ENCODE measurements at places on chromosomes 1 and 21.

- no peak for DNase-seq
Measured at GRCh38 chr1:81174811-81175476, 625.8 kb upstream of the ADGRL2 start.

DNA sequence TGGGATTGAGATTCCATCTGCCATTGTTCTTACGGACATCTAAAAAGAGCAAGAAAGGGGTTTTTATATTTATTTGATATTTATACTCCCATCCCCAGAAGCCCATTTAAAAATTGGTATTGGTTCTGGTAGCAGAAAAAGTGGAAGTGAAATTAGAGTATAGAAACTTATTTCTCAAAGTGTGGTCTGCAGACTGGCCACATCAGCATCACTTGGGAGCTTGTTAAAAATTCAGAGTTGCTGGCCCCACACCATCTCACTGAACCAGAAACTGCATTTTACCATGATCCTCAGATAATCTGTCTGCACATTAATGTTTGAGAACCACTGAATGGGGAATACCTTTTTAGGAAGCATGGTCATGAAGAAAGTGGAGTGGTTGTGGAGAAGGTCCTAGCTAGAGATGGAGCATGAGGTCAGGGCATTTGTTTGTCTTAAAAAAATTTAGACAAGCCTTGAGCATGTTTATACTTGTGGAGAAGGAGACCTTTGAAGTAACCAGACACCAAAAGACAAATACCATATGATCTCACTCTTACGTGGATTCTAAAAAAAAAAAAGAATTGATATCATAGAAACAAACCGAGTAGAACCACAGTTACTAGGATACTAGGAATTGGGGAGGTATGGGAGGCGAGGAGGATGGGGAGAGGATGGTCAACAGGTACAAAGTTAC, 116.3 kb downstream of the ST6GALNAC3 start:
- DNase-seq = no peak

GRCh38 chr1:228283476-228284147, 75.8 kb downstream of the OBSCN start:
- DNase-seq = no peak

DNA sequence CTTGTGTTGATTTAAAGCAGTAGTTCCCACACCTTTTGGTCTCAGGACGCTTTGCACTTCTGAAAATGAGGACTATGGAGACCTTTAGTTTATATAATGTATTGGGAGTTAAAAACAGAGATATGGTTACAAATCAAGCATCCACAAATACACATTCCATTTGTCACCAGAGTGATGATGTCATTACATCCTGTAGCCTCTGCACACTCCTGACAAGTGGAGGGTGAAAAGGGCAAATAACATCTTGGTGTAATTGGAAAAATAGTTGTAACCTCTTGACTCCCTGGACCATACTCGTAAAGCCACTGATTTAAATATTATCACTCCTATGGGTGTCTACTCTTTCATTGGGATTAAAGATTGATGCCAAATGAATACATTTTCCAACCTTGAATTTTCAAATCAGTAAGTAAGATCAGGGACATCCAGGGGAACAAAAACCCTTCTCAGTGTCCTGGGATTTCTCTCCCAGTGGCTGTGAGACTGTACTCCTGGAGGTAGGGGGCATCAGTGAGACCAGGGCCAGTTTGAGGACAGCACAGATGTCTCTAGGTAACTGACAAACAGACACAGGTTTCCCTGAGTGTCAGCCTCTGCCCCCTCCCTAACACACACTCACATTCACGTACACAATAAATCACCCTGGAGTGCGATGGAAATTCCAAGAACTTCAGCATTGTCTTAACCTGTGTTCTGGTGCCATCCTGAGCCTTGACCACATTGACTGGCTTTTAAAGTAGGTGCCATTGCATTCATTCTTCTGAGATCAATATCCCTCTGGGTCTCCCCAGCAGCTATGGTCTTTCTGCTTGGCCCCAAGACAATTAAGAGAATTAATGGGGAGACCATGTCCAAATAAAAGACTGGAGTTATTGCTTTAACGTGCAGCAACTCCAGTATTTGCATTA, 63.0 kb downstream of the NR5A2 start:
- DNase-seq = no peak

GRCh38 chr1:20212685-20213331, 26.5 kb upstream of the PLA2G2C start:
- peak; percentile 51 for DNase-seq

- peak; percentile 71 for DNase-seq
Measured at GRCh38 chr1:110645821-110646735, 28.7 kb downstream of the KCNA3 start.

DNA sequence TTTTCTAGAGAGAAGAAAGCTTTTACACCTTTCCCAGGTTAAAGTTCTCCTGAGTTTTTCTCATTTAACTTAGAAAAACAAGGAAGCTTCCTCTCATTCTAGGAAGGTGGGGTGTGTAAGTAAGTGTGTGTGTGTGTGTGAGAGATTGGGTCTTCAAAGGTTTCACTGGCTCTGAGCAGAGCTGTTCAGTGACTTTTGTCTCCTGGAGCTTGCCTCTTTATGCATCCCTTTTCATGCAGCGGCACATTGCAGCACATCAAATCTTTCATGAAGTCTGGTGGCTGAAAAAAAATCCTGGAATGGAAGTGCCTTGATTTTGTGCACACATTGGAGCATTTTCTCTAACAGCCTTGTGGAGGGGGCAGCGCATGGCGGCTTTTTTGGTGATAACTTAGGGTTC, 3.4 kb downstream of the GPA33 start:
- DNase-seq = no peak

DNA sequence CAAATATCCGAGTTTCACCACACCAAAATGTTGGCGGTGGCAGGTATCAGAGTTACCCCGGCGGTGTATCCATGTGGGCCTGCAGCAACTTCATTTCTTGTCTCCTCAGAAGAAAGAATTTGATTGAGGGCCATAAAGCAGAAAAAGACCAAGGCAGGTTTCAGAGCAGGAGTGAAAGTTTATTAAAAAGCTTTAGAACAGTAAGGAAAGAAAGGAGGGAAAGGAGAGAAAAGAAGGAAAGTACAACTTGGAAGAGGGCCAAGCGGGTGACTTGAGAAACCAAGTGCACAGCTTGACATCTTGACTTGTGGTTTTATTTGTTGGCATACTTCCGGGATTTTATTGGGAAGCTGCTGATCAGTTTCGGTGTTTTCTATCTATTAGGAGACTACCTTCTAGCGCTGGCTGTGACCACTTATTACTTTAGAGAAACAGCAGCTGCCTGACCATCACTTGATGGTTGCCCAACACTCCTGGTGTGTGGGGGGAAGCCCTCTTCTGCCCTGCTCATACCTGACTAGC, 75.5 kb upstream of the RAB3GAP2 start:
- no peak for DNase-seq

DNA sequence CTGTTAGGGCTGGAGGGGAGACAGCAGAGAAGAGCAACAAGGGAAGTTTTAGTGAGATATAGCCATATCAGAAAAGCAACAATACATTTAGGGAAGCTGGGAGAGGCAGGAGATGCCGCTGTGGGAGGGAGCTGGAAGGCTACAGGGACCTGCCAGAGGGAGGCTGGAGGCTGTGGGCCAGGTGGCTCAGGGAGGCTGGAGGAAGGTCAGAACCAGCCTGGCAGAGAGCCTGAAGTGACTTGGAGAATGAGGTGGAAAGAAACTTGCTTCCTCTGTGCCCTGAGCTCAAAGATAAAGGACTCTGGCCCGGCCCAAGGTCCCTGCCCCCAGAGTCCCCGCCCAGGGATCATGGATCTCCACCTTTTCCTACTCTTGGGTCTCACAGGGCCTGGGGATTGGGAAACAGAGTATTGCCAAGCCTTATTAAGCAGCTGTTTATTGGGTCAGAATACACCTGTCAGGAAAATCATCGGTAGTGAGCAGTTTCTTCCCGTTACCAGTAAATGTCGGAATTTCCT, 85.9 kb downstream of the KIF26B start:
- DNase-seq = no peak

DNA sequence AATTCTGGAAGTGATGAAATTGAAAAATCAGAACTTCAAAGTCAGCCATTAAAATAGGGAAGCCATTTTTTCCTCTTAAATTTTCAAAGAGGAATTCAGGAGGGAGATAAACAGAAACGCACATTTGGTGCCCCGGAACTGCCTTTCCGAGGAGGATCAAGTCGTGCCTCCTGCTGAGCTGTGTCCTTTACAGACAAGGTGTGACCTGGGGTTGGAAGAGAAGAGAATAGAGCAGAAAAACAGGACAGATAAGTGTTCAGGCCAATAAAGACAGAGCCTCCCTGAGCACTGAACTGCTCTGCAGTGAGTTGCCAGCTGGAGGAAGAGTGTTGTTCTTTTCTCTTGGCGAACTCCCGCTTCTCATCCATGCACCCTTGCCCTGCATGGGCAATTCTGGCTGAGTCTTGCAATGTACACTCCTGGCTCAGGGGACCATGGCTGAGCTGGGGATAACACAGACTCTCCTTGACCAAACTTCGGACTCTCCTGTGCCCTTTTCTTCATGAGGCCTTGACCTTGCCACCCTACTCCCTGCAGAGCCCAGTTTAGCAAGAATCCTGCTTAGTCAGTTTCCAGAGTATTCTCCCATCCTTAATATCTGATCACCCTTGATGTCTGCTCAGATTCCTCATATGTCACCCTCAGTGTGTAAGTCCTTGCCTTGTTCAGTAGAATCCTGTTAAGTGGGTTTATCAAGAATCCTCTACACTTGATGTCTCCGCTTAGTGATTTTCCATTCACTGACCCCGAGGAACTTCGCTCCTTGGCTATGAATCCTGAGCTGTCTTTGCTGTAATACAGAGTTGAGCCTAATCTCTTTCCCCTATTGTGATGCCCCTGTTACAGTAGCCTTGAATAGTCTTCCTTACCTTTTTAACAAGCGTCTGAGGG, 1.3 kb upstream of the MTARC1 start:
- no peak for DNase-seq

DNA sequence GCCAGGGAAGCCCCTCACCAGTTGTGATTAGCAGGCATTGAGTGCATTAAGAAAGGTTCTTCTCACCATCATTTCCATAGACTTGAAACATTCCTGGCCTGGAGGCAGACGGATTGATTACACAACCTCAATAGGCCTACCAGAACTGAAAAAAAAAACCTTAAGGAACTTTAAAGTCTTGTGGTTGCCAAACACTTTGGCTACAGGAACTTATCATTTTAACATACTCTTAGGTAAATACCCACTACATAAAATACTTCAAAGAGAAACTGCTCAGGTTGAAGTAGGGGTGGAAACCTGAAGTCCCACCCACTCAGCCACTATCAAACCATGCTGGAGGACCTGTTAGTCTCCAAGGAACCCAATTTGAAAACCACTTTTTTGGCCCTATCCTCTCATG, 22.4 kb upstream of the HMGB4 start:
- DNase-seq = no peak

DNA sequence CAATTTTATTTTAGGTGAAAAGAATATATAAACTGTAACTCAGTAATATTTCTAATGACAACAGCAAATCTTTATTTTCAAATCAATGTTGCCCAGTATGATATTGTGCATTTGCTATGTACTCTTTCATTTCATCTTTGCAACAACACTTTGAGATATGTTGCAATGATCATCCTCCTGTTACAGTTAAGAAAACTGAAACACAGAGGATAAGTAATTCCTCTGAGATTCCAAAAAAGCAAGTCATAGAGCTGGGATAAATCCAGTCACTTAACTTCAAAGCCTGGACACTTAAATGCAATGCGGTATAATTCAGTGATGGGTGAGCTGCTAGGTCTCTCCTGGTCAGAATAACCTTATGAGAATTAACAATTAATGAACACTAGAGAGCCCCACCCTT, 48.6 kb upstream of the EXO1 start:
- DNase-seq = no peak

GRCh38 chr1:9758559-9759121, 65.1 kb downstream of the CLSTN1 start:
- DNase-seq = no peak

- DNase-seq = peak; percentile 35
Measured at GRCh38 chr1:15684042-15684461, at the start of gene PLEKHM2. PLEKHM2 (plus strand) TSS chr1:15684320; CDS start chr1:15684559, 239 bp downstream.
